ENCODE measurements at places on chromosomes 1 and 21.

- H3K27me3 ChIP-seq = no peaks in the 10 kb centered on the region
- no peak overlapping the region for H3K4me3 ChIP-seq
- H3K36me3 ChIP-seq = no peaks in the 10 kb centered on the region
- no peak for DNase-seq
Measured at GRCh38 chr1:241074507-241074906, 282.5 kb downstream of the RGS7 start.

GRCh38 chr1:212458817-212459216 lies 26.1 kb downstream of the NENF start:
- no peak for DNase-seq
- H3K27me3 ChIP-seq = no peaks in the 10 kb centered on the region
- H3K27ac ChIP-seq = no peak overlapping the region
- H3K4me1 ChIP-seq = peaks cover 10% of the 10 kb centered on the region

GRCh38 chr1:163799190-163799805 lies 477.5 kb downstream of the NUF2 start:
- H3K36me3 ChIP-seq = no peaks in the 10 kb centered on the region
- H3K27me3 ChIP-seq = no peaks in the 10 kb centered on the region
- peaks cover 7% of the 10 kb centered on the region for H3K4me1 ChIP-seq

DNA sequence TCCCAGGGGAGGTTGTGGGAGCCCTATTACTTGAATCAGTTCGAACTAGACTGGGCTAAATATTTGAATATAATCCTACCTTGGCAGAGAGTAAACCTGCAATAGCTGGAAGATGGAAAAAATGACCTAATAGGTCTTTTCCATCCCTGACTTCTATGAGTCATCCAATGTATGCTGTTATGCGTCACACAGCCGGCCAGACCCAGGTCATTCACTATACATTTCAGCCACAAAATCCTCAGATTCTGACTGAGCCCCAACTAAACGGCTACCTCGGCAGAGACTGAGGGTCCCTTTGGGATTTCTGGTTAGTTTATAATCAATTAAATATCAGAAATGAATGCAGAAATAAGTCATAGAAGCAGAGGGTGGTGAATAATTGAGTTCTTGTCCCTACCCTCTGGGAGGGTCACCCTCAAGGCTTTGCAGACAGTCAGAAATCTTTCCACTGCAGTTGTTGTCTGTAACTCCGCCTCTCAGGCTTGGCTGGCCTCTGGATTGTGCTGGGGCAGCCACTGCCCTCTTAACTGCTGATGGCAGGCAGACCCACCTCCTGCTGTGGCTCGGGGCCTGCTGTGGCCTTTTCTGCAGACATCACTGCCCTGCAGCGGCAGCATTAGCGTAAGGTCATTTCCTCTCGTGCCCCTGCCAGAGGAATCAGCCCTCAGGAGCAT lies 240.5 kb downstream of the TGFB2 start:
- peaks cover 14% of the 10 kb centered on the region for H3K4me1 ChIP-seq
- no peak overlapping the region for H3K27ac ChIP-seq
- H3K4me3 ChIP-seq = no peak overlapping the region
- no peaks in the 10 kb centered on the region for H3K36me3 ChIP-seq
- no peaks in the 10 kb centered on the region for H3K27me3 ChIP-seq
- peak; percentile 88 for DNase-seq

DNA sequence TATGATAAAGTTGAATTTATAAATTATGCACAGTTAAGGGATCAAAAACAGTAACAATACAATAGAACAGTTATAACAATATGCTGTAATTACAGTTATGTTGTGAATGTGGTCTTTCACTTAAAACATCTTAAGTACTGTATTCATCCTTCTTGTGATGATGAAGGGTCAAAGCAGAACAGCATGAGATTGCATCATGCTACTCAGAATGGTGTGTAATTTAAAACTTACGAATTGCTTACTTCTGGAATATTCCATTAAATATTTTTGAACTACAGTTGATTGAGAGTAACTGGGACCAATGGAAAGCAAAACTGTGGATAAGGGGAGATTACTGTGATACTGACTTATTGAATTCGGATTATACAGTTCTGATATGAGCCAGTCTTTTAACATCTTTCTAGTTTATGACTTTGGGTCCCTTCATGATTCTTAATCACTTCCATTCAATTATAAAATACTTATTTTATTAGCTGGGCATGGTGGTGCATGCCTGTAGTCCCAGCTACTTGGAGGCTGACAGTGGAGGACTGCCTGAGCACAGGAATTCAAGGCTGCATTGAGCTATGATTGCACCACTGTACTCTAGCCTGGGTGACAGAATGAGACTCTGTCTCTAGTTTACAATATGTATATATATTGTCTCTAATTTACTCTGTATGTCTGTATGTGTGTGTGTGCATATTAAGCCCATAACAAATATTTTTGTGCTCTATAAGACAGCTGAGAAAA lies 43.2 kb downstream of the ATP1B1 start:
- no peaks in the 10 kb centered on the region for H3K36me3 ChIP-seq
- no peak for DNase-seq
- H3K4me3 ChIP-seq = no peak overlapping the region
- no peaks in the 10 kb centered on the region for H3K27me3 ChIP-seq
- no peaks in the 10 kb centered on the region for H3K4me1 ChIP-seq

DNA sequence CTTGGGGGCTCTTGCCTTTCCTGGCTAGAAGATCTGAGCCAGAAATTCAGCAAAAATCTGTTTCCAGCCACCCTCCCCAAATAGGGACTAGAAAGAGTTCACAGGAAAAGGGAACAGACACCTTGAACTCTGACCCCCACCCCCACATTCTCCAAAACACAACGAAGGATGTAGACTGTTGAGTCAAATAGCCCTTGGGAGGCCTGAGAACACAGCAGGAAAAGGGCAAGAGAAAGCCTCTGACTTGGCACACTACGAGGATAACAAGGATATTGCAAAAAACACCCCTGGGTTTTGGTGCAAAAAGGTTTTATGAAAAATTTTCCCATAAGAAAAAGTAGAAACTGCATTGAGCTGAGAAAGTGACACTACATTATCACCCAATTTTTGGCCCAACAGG lies 1.9 kb upstream of the YRDC start:
- H3K4me1 ChIP-seq = peaks cover 14% of the 10 kb centered on the region
- DNase-seq = no peak
- H3K27ac ChIP-seq = no peak overlapping the region
- no peak overlapping the region for H3K4me3 ChIP-seq
- H3K36me3 ChIP-seq = peaks cover 3% of the 10 kb centered on the region

DNA sequence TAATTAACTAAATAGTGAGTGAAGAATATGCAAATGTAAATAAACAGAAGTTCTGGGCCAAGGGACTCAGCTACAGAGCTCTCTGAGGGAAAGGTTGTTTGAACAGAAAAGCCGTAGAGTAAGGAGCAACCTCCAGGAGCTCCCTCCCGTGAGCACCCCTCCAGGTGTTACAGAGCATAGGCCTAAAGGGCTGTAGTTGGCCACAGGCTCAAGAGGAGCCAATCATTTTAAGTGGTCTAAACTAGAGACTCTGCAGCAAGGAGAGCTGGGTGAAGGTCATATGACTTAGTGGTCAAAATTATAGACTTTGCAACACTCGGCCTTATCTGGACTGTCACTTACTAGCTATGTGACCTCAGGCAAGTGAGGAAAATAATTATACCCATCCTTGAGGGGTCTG lies 19.1 kb upstream of the RXRG start:
- DNase-seq = no peak
- no peaks in the 10 kb centered on the region for H3K4me1 ChIP-seq
- no peak overlapping the region for H3K4me3 ChIP-seq
- no peaks in the 10 kb centered on the region for H3K36me3 ChIP-seq

DNA sequence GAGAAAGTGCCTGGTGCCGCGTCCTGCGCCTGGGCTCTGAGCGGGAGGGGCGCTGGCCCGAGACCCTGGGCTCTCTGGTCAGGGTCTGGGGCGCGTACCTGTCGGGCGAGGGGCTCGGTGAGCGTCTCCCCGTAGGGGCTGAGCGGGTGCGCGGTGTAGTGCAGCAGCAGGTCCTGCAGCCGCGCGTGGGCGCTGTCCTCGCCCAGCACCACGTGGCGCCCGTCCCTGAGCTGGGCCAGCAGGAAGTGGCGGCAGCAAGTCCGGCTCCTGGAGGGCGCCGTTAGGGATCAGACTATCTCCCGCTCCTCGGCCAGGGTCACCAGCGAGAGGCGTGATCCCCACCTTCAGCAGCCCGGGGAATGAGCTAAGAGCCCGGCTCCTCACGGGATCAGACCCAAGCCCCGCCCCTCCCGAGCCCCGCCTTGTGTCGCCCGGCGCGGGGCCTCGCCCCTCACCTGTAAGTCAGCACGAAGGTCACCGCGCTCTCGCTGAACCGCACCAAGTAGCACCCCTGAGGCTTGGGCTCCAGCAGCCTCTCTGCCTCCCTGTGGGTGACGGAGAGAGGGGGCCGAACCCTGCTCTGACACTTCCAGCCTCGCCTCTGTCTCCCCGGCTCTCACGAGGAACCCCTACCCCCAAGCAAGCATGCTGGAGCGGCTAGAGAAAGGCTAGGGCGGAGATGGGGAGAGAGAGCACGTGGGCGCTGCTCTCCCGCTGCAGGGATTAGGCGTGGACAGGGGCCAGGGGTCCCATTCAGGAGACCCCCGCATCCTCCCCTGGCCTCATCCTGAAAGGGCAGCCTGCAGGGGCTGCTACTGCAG lies 2.7 kb downstream of the SH2D2A start:
- H3K27ac ChIP-seq = no peak overlapping the region
- peaks cover 21% of the 10 kb centered on the region for H3K4me1 ChIP-seq
- peak; percentile 73 for DNase-seq
- no peaks in the 10 kb centered on the region for H3K36me3 ChIP-seq

DNA sequence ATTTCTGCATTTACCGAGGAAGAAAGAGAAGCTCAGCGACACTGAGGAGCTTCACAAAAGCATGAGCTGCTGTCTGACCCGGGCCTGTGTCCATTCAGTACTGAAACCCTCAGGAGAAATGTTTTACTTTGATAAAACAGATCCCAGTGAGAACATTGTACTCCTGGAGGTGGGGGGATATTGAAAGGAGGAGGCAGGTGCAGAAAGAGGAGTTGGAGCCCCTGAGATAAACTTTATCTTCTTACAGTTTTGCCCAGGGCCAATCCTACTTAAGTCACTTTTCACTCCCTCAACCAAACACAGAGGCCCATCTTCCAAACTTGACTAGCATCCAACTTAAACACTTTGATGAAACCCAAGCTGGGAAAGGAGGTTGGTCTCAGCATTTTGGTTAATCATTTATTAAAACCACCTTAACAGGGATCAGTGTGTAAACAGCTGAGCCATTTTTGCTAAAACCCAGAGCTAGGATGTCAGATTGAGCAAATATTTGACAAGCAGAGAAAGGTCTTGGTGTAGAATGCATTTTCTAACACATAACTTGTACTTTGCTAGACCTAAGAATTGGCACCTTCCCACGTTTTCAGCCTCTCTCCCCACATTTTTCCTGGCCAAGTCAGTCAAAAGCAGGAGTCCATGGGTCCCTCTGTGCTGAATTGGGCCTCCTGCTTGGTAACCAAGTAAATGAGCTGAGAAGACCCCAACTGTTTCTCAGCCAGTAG lies 32.5 kb upstream of the SARS1 start:
- no peak overlapping the region for H3K4me3 ChIP-seq
- H3K36me3 ChIP-seq = no peaks in the 10 kb centered on the region
- no peak overlapping the region for H3K27ac ChIP-seq
- H3K4me1 ChIP-seq = peaks cover 13% of the 10 kb centered on the region
- no peaks in the 10 kb centered on the region for H3K27me3 ChIP-seq

DNA sequence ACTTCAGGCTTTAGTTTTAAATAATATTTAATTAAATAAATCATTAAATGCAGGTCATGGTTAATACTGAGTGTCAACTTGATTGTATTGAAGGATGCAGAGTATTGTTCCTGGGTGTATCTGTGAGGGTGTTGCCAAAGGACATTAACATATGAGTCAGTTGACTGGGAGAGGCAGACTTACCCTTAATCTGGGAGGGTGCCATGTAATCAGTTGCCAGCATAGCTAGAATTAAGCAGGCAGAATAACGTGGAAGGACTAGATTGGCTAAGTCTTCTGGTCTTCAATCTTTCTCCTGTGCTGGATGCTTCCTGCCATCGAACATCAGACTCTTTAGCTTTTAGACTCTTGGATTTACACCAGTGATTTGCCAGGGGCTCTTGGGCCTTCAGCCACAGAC lies 85.3 kb downstream of the MAP3K21 start:
- H3K36me3 ChIP-seq = no peaks in the 10 kb centered on the region
- no peaks in the 10 kb centered on the region for H3K27me3 ChIP-seq

DNA sequence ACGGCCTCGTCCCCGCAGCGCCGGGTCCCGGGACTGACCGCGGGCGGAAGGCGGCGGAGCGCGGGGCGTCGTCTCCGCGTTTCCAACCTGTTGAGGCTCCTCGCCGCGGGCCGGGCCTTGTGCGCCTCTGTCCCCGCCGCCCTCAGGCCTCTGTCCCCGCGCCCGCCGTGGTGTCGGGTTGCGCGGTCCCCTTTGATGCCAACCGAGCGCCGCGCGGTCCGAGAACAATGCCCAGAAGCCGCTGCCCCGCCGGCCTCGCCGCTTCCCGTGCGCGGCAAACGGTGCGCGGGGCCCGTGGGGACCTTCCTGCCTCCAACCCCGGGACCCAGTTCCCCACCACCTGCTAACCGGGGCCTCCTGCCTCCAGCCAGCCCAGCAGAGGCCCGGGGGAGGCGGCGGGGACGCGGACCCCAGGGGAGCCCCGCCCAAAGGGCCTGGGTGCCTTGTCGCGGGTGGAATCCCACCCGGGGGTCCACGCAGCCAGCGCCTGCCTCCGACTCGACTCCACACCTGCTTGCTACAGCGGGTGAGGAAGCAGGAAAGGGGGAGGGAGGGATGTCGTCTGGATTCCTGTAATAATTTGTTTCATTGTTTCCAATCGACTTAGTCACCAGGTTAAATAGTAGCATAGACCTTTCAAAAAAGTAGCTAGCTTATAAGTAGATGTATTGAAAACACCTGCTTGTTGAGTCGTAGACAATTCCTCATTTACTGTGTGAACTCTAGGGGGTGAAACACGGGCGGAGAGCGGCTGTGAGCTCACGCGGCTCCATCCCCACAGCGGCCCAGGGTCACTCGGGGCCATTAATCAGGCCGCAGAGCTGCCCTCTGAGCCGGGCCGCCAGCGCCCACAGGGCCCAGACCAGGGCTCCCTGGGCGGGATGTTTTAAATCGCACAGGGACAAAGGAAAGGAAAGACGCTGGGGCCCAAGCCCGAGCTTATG lies 1.1 kb downstream of the COL18A1 start:
- DNase-seq = peak; percentile 95
- H3K27me3 ChIP-seq = peaks cover 25% of the 10 kb centered on the region
- H3K4me3 ChIP-seq = peak overlapping the region; percentile 73
- H3K4me1 ChIP-seq = peaks cover 40% of the 10 kb centered on the region

- DNase-seq = no peak
- H3K4me3 ChIP-seq = no peak overlapping the region
- no peak overlapping the region for H3K27ac ChIP-seq
- no peaks in the 10 kb centered on the region for H3K27me3 ChIP-seq
Measured at GRCh38 chr1:228830185-228830953, 95.1 kb downstream of the RHOU start.

DNA sequence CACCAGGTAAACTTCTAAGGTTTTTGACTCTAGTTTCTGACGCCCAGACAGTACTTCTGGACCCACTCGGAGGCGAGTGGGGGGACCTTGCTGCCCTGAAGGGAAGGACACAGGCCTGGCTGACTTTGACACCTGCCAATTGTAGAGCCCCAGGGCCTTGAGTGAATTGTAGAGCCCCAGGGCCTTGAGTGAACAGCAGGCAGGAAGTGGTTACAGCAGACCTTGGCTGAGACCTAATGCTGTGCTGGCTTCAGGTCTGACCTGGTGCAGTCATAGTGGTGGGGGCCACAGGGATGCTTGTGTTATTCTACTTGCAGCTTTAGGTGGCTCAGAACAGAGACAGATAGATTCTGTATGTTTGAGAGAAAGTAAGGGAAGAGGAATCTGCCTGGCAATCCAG lies 344.3 kb downstream of the DUSP10 start:
- no peak for DNase-seq
- no peak overlapping the region for H3K27ac ChIP-seq
- H3K4me1 ChIP-seq = no peaks in the 10 kb centered on the region
- H3K27me3 ChIP-seq = no peaks in the 10 kb centered on the region

All from neural progenitor cell (in vitro differentiated cells).